ENCODE measurements at places on chromosomes 4 and X.

- DNase-seq, result no peak
Measured at GRCh38 chr4:114217150-114217817, 237.8 kb upstream of the ARSJ start.

- DNase-seq, result no peak
Measured at GRCh38 chr4:174859904-174860303, 30.9 kb upstream of the GLRA3 start.

DNA sequence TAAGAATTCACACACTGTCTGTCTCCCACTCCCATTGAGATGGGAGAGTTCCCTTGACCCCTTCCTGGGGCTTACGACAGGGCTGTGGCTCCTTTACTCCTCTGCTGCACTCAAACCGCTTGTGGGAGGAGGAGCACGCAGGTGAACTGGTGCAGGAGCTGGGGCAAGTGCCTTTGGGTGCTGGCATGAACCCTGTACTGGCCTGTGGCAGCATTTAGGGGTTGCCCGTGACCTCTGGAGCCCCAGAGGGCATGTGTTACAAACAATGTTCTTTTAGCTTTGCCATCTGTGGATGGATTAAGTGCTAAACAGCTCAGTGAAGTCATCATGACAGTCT is 21.8 kb upstream of the FTHL17 start:
- DNase-seq, result no peak

DNA sequence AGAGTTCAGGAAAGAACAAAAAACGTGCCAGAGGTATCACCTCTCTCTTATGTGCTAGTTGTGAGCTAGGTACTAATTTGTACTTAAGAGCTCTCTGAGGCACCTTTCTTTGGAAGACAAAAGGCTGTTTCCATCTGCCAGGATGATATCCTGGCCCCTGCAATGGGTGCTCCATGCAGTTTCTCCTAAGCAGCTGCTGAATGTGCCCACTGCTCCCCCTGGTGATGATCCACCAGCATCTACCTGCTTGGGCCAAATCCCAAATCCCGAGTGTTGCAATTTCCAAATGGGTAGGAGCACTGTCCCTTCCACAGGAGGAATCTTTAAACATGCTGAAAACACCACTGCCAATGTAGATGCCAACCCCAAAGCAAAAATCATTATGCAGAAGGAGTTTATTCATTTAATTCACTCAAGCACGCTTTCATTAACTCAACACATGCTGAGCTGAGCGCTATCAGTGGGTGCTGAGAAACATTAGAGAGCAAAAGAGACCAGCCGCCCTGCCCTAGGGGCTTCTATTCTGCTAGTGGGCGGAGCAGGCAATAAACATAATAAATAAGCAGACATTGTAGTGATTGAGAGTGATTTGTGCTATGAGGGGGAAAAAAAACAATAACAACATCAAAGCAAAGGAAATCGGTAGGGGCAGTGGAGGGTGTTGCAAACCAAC is 69.6 kb upstream of the C4orf50 start:
- peak; percentile 30 for DNase-seq

DNA sequence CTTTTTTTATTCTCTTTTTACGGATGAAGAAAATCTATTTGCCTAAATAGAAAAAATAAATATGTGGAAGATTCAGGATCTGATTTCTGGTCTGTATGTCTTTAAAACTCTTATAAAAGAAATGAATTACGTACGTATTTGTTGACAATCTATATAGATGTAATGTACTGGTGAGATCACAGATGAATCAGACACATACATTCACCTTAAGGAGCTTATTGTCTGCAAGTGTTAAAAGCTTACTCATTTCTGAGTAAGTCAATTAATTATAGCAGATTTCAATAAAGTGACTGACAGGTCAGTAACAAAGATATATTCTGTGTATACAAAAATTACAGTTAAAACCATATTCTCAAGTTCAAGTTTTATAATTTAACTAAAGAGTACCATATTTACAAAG is 66.6 kb upstream of the NAF1 start:
- DNase-seq, result no peak

DNA sequence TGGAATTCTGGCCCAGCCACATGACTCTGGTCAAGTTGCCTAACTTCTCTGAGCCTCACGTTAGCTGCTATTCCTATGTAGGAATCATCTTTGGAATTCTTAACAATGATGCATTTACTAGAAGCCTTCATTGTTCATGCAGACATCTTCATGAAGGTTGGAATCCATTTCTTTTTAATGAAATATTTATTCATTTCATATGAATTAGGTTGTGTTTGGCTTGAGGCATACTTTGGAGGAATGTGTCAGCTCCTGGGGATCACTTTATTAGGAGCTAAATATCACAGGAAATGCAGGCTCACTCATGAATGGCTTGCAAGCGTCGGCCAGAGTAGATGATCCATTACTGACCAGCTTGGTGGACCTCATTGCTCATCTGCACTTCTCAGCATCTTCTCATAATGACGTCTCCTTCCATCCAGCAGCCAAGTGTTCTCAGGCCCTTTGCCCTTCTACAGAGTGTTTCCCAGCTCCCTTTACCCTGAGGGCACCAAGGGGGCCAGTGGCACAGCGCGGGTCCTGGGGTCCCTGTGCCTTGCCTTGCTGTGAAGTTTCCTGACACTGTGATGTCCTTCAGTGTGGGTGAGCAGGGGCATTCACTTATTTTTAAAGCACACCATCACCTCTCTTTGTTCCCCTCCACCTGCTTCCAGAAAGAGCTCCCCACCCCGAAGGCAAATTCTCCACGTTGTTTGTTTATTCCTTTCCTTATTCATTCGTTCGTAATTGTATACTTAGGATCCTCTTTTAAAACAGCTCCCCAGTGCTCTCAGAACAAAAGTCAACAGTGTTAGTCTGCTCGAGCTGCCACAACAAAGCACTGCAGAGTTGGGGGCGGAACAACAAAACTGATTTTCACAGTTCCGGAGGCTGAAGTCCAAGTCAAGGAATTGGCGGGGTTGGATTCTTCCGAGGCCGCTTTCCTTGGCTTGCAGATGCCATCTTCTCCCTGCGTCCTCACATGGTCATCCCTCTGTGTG is 106.8 kb downstream of the STK32B start:
- no peak for DNase-seq

DNA sequence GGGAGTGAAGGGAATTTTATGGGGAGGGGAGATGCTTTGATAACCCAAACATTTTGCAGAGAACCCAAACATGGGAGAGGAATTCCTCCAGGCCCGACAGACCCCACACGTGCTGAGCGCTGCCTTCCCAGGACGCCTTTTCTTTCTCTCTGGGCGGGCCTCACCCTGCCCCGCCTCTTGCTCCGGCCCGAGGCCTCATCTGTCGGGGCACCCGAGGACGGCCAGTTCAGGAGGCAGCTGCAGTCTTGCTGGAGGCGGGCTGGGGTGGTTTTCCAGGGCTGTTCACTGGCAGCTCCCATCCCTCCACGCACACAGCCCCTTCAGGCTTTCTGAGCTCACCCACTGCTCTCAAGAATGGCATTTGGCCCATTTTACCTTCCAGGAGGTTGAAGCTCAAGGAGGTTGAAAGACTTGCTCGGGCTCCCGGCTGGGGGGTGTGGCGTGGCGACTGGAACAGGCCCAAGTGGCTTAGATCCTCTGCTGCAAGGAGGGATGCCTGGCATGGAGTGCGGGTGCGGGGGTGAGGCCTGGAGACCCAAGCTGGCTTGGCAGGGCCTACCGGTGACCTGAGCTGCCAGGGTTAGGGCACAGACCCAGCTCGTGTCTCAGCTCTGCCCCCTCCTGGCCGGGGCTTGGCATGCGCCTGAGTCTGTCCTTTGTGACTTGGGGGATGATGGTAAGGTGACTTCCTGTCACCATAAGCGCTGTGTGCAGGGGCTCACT is 99.2 kb downstream of the PSAPL1 start:
- peak; percentile 72 for DNase-seq

GRCh38 chr4:154186888-154187287 is 304.7 kb downstream of the DCHS2 start:
- no peak for DNase-seq

DNA sequence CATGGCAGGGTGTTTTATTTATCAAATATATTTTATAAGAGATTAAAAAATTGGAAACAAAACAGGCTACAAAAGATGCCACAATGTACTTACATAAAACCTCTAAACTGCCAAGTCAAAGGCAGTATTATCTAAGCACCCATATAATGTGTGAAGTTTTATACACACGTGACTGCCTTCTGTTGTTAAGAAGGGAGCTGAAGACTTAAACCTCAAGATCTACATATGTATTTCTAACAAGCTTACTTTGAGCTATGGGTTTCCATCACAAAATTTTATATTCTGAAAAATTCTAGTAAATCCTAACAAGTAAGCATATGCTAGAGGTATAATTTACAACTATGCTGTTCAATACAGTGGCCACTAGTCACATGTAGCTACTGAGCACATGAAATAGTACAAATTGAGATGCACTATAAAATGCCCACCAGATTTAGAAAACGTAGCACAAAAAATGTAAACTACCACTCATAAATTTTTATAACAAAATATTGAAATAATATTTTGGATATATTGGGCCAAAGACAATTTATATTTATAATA is 9.8 kb downstream of the ATP8A1 start:
- no peak for DNase-seq

GRCh38 chrX:106378616-106379015 is 210.5 kb downstream of the PWWP3B start:
- DNase-seq, result no peak

DNA sequence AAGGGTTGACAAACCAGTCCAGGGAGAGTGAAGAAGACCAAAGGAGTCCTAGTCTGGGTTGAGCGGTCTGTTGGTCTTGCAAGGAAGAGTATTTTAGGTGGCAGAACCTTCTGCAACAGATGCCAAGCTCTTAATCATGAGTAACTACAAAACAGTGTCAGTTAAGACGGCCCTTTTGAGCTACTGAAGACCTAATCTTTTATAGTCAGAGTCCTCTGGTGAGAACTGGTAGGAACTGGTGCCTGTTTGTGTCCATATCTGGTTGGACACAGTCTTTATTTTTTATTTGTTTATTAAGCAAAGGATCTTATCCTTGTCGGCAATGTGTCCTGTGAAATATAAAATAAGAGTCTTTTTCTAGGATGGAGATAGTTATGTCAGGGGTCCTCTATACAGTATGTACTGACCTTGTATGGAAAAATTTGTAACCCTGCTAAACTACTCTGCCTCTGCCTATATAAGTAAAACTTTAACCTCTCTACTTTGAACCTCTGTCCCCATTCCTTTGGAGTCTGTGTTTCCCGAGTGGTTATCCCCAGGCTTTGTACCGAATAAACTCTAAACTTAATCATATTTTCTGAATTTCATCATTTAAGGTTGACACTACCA is 47.1 kb downstream of the FAM13A start:
- DNase-seq, result no peak

GRCh38 chrX:115229337-115230003 is 4.4 kb downstream of the LRCH2 start:
- DNase-seq, result no peak

- DNase-seq, result no peak
Measured at GRCh38 chrX:9980401-9980800, 13.2 kb downstream of the CLDN34 start.

DNA sequence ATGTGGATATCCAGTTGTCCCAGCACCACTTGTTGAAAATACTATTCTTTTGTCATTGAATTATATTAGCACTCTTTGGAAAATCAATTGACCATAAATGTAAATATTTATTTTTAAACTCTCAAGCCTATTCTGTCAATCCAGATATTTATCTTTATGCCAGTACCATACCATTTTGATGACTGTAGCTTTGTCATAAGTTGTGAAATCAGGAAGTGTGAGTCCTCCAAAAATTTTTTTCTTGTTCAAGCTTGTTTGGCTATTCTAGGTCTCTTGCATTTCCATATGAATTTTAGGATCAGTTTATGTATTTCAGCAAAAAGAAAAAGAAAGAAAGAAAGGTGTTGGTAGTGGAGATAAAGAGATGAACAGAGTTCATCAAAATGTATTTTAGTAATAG is 8.2 kb upstream of the SMPX start:
- no peak for DNase-seq

GRCh38 chrX:1273896-1274295 is 5.3 kb downstream of the CSF2RA start:
- DNase-seq, result peak; percentile 43

DNA sequence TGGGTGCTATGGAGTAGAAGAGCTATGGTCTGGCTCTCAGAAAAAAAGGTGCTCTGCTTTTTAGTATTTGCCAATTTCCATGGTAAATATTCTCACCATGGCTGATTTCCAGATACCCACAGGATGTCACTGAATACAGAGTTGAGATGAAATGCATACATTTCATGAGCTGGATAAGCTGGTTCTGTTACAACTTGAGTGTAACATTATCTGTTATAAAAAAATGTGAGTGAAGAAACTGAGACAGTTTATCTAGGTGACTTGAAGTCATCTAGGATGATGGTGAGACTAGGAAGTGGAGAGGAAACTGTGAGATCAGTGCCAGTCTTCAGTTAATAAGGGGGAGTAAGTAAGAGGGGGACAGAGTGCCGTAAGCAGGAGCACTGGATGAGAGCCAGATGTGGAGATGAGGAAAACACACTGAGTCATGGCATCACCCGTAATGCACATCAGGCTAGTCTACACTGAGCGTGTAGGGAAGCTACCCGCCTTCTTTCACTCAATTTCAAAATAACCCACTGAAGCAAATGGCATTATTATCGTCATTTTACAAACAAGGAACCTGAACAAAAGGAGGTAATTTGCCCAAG is 5.0 kb downstream of the HPSE start:
- no peak for DNase-seq

- DNase-seq, result peak; percentile 29
Measured at GRCh38 chrX:39936886-39937770, 160.6 kb downstream of the BCOR start.

GRCh38 chr4:94559351-94559806 is 107.6 kb downstream of the PDLIM5 start:
- DNase-seq, result no peak

- no peak for DNase-seq
Measured at GRCh38 chr4:16530688-16531635, 304.7 kb upstream of the TAPT1 start.

DNA sequence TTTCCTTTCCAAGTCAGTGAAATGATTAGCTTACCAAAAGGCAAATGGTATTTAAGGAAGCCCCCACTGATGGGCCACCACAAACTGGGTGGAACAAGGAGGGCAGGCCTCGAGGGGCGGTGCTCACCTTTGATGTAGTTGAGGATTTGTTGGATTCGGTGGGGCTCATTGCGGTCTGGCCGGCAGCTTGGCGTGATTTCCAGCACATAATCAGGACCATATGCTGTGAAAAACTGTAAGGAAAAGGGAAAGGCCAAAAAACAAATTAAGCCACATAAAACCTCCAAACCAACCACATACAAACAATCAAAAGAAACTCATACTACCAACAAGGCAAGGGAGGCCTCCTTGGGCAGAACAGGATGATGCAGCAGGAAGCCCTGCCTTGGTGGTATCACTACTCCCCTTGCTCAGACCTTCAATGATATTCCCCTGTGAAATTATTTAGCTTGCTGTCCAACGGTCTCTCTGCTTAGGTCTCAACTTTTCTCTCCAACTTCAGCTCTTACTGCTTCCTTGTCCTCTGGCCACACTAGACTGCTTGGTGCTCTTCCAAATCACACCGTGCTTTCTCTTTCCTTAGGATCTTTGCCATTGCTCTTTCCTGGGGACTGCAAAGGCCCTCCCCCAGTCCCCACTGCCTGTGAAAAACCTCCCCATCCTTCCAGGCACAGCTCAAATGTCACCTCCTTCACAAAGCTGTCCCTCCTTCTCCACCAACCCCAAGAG is 46.1 kb upstream of the CITED1 start:
- DNase-seq, result no peak

- DNase-seq, result no peak
Measured at GRCh38 chr4:119834906-119835612, 206.5 kb upstream of the PDE5A start.

GRCh38 chr4:84565951-84566350 is 17.0 kb upstream of the CDS1 start:
- no peak for DNase-seq

All from RPMI8226 (cell line).